ENCODE measurements at places on chromosomes 6 and 20.

DNA sequence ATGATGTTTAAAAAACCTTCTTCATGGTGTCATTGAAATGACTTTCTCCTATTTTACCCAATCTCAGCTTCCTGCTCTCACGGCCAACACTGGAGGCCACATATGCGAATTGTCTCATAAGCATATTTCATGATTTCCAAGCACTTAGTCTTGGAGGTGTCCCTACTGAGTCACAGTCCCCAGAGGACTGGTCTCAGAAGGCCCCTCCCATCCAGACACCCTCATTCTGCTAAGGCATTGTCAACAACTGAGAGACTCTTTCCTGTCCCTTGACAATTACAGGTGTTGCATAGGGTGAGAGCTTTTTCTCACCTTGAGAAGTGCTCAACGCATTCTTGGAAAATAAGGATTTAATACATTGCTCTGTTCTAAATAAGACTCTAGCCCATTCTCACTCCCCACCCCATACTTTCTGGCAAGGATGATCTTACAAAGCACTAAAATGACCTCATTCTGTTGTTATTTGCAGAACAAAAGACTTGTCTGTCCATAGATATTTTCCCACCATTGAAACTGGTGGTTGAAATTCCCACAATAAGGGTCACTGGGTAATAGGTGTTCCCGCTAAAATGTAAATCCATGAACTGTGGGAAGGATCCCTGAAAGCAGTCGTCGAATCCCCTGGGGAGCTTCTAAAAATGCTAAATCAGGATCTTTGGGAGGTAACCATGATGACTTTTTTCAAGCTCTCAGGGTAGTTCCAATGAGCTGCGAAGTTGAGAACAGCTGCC lies 32.3 kb upstream of the SLC22A23 start:
- DNase-seq = no peak

GRCh38 chr6:60867548-60867947 lies 1418.5 kb downstream of the KHDRBS2 start:
- no peak for DNase-seq

GRCh38 chr6:7148100-7148822 lies 40.5 kb downstream of the RREB1 start:
- DNase-seq = no peak

- no peak for DNase-seq
Observed at GRCh38 chr6:38057994-38058393, 238.5 kb downstream of the ZFAND3 start.

DNA sequence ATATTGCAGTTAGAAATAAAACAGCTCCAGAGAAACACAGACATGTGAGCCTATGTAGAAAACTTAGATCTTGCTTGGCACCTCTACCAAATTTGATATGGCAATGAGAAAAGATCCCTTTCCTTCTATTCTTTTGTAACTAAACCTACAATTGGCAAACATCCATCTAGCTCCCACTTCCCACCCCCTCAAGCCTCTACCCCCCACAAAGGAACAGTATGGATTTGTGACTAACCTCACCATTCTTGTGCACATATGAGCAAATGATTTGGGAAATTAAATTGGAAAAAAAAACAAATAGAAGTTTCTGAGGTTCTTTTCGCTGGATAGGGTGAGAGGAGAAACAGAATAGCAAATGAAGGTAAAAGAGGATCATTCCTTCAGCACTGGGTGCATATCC lies 85.8 kb upstream of the TIAM2 start:
- no peak for DNase-seq

DNA sequence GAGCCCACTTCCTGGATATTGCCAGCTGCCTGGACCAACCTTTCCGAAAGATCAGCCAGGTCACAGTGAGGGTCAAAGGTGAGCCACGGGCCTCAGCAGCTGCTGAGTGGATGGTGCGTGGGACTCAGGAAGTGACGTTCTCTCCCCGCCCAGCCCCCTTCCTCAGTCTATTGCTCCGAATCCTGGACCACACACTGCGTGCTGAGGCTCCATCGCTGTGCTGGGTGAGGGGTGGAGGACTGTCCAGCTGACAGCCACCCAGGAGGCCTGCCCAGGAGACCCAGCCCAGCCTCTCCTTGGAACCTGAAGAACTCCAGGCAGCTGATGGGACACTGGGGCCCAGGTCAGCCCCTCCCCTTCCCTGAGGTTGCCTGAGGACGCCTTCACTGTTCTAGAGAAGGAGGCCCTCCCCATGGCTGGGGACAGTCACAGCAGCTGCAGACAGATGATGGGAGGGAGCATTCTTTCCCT lies 94.4 kb upstream of the CD93 start:
- DNase-seq = peak; percentile 71

DNA sequence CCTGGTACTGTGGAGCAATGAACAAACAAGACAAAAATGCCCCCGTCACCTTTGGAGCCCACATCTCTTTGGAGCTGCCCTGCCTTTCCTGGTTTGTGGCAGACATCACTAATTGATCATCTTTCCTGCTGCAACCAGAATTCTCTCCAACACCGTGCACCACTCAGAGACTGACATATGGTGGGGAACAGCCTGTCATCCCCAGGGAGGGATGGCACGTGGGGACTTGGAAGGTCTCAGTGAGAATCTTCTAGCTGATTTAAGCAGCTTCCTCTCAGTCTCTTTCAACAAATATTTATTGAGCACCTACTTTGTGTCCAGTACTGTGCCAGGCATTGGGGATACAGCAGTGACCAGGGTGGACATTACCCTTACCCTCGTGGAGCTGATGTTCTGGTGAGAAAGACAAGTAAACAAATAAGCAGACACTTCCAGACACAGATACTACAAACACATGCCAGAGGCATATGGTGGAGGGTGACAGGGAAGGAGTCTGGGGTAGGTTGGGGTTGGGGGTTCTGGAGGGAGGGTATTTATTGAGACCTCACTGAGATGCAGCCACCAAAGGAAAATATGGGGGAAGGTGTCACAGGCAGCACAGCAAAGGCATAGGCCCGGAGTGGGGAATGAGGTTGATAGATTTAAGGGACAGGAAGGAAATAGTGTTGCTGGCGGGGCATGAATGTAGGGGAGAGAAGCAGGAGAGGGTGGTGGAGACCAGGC lies 82.3 kb downstream of the CEBPB start:
- DNase-seq = no peak

DNA sequence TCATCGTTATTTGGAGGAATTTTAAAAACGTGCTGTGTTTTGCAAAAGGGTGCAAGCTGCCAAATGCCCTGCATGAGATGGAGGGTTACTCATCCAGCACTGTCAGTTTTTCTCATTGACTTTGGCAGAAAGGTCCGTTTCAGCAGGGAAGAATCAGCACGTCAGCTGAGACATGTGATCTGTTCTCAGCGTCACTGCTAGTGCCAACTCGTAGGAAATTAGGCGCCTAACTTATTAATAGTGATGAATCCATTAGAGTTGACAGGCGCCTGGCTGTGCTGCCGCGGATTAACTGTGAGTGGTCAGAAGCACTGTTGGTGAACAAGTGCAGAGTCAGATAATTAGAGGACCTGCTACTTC lies 175.5 kb upstream of the FOXQ1 start:
- DNase-seq = no peak

DNA sequence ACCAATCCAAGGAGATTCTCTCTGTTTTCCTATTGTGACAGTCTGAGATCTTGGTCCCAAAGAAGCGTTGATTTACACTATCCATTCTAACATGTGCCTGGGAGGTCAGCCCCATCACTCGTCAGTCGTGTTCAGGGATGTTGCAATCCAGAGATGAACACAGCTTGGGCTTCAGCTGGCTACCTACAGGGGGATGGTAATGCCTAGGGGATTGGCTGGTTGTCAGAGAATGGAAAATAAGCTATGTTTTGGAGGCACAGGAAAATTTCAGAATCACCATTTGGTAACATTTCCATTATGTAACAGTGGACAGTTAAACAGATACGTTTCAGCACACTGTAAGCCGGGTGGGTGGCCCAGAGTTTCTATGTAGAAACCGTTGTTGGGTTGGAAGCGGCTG lies 147.1 kb upstream of the RALGAPA2 start:
- no peak for DNase-seq

GRCh38 chr6:156167625-156168071 lies 609.5 kb upstream of the ARID1B start:
- no peak for DNase-seq

- DNase-seq = no peak
Observed at GRCh38 chr6:152170702-152171667, 363.5 kb downstream of the ESR1 start.

- no peak for DNase-seq
Observed at GRCh38 chr6:112281821-112282615, 27.7 kb upstream of the LAMA4 start.

GRCh38 chr6:111782192-111782809 lies 91.0 kb downstream of the FYN start:
- DNase-seq = no peak

DNA sequence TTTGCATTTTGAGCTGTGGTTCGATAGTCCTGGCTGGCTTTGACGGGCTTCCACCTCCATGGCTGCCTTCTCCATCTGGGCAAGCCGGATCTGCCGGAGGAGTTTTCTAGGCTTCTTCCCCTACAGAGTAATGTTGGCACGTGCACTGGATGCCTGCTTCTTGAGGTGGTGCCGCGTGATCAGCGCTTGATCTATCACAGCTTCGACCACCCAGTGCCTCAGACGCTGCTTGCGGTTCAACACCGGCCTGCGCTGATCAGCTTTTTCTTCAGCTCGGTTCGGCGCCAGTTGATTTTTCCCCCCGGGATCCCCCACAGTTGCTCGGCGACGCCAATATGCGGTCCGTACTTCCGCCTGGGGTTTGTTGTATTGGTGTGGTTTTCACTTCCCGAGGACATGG lies 23.5 kb downstream of the FBXO5 start:
- DNase-seq = no peak

- DNase-seq = no peak
Observed at GRCh38 chr20:38804682-38805501, 605 bp upstream of the PPP1R16B start.

DNA sequence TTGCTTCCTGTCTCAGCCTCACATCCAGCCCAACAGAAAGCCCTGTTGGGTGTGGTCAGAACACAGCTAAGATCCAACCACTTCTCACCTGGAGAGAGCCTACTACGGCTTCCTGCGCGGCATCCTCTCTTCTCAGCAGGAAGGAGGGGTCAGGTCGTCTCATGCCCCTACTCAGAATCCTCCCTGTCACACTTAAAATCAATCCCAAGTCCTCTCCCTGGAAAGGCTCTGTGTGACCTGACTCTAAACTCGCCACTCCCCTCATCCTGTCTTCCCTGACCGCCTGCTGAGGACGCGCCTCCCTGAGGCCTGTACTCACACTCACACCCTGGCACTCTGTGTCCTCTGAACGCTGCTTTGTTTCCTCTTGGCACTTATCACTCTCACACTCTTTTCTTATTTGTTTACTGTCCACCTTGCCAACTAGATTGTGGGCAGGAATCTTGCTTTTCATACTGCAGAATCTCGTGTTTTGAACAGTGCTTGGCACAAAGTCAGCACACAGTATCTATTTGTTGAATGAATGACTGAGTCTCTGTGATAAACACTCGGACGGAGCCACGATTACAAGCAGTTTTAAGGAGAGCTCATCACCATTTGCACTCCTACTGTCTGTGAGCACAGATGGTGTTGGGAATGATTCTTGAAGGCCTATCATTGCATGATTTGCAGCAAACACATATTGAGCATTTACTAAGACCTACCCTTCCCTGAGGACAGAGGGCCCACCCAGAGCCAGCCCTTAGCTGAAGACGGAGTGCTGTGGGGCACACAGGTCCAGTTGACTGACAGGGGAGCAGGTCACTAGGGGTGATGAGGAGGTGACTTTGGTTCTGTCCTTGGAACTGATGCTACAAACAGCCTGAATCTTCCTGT lies 18.7 kb downstream of the RAB5IF start:
- DNase-seq = no peak

GRCh38 chr20:44646641-44647274 lies 4.7 kb downstream of the ADA start:
- no peak for DNase-seq

DNA sequence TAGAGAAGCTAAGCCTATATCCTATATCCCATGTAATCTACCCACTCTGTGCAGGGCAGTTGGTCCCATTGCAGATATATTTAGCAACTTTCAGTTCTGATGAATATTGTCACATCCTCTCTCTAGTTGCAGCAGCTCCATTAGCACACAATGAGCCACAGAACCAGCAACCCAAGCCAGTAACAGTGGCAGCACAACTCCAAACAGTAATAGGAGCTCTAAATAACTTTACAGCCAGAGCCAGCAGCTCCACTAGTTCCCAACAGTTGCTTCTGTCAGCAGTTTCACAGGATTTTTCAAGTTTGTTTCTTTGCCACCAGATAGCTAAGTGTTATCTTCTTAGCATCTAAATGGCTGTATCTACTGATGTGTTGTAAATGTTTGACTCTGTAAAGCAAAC lies 490.8 kb downstream of the HTR1B start:
- no peak for DNase-seq

- DNase-seq = no peak
Observed at GRCh38 chr6:7016226-7016625, 91.5 kb upstream of the RREB1 start.

DNA sequence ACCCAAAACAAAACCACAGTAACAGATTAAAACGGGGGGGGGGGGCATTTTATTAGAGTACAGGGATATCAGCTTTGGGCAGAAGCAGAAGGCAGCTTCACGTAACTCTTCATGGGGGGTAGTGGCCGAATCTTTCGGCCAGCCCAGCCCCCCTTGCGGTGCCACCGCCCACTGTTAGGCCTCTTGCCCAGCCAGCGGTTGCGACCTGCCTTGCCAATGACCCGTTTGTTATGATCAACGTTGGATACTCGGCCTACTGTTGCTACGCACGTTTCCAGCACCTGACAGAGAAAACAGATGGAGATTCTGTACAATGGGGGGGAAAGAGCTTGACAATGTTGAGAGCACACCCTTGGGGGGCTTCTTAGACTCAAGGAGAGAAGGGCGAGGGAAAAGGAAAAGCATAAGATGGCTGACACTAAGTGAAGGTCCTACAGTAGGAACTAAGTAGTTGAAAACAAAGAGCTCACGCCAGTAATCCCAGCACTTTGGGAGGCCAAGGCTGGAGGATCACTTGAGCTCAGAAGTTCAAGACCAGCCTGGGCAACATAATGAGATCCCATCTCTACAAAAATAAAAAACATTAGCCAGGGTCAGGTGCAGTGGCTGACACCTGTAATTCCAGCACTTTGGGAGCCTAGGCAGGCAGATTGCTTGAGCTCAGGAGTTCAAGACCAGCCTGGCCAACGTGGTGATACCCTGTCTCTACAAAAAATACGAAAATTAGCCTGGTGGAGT lies 724 bp upstream of the CUL7 start:
- DNase-seq = no peak

DNA sequence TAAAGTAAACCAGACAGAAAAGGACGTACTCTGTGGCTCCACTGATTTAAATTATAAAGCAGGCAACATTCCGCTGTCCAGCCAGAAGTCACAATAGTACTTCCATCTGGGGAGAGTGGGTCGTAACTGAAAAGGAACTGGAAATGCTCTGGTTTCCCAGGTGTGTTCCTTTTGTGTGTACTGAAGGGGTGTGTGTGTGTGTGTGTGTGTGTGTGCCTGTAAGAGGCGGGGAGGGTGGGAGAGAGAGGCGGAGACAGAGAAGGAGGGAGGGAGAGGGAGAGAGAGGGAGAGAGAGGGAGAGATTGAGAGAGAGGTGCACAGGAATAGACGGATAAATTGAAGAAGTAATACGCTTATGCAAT lies 178.4 kb upstream of the ZNF184 start:
- DNase-seq = no peak

All from coronary artery (tissue), 2 donors.